Lung microvascular endothelial cell (primary cell): ENCODE measurements at places on chromosomes 2 and 18. TPM values are rescaled to one million over a fixed set of nuclear protein-coding genes. Genes with fewer than 3 reads are reported as not detected.
A peak's percentile ranks its signal among the peaks of the same experiment; 100 is the strongest.

- DNase-seq = peak; percentile 22
Measured at GRCh38 chr2:112155331-112156151, 17.4 kb downstream of the FBLN7 start.

DNA sequence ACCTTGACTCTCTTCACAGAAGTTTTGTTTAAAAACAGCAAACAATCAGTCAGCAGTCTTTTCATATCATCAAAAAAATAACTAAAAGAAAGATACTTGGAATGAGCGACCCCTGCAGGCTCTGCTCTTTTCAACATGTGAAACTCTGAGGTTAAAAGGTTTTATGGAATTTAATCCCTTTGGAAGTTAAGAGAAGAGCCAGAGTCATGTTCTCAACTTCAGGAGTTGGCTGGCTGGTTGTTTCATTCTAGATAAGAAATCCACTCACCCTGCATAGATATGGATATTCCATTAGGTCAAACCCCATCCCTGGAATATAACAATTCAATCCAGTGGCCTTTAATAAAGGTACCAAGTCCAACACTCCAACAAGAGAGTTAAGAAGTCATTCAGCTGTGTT, 115.6 kb upstream of the RMDN2 start:
- peak; percentile 69 for DNase-seq

TXNL1 gene
- 9.2 and 9.9 TPM in 2 replicates for total RNA-seq

DNA sequence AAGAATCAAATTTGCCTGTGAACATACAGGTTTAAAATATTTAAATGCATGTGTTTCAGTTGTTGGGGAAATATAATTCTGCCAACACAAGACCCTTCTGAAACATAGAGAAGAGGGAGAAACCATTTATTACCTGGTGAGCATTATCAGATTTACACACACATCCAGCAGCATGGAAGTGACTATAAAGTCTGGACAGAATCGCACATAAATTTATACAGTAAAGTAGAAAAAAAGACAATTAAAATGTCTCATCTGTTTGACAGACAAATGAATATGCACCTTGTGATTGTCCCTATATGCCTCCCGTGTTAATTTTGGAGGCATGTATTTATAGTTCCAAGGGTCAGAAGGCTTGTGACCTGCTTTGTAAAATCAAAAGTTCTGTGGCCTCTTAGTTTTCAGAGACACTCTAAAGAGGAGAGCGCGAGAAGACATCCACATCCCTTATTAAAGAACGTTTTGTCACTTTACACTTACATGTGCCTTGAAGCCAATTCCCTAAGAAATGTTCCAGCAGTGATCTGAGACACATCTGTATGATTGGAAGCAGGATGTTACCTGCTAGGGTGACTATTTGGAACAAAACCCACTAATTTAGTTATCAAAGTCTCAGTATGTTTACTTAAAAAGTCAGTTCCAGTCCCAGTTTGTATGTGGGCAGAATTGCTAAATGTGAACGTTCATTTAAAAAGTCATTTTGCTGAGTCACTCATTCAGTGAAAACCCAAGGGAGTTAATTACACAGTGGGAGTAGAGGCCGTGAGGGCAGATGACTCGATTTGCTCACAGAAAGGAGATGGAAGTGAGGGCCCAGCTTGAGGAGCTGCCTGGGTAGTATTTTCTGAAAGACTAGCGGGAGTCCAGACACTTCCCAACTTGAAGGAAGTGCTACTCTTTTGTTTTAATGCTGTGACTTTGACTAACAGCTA, 527.6 kb upstream of the MEX3C start:
- no peak for DNase-seq

- DNase-seq = no peak
Measured at GRCh38 chr18:58158008-58158407, 114.0 kb downstream of the NEDD4L start.

CCDC138 gene
- total RNA-seq = 4.4 and 5.0 TPM in 2 replicates

PLGLB1 gene
- total RNA-seq = 0.22 and 1.4 TPM in 2 replicates

DNA sequence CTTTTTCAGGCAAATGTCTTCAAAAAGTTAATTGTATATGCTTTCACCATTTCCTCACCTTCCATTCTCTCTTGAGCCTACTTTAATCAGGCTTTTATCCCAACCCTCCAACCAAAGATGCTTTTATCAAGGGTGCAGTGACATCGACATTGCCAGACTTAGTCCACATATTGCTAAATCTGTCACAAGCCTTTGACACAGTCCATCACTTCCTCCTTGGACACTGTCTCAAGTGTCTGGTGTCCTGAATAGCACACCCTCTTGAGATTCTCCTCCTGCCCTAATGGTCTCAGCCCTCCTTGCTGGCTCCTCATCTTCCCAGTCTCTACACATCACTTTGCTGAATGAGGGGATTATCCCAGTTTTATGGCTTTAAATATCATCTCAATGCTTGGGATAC, 147.5 kb upstream of the SLC39A10 start:
- no peak for DNase-seq

G6PC2 gene
- total RNA-seq = not detected in 2 replicates

- DNase-seq = no peak
Measured at GRCh38 chr2:189465076-189465475, 23.8 kb downstream of the WDR75 start.

DNA sequence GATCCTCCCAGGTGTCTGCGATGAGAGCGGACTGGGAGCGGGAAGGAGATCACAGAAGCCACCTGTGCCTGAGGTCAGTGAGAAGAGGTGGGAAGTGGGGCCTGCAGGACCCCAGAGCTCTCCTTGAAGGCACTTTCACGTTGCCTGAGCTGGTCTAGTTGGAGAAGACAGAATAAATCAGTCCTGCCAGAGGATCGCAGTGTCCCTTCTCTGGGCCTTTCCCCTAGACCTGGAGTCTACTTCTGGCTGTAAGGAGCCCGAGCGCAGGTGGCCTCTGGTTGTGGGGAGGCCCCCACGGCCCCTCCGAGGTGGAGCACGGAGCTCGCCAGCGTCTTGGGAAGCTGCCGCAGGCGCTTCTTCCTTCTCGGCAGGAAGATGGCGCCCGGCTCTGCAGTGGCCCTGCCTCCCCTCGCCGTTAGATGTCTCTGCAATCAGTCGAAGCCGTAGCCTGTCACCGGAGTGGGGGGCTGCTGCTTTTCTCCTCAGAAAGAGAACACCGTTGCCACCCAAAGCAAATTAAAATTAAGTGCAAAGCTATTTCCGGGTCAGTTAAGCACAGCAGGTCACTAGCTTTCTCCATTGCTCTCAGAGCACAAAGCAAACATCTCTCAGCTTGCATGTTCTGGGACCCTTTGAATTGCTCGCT, 212.0 kb upstream of the MYT1L start:
- no peak for DNase-seq

GRCh38 chr18:607930-608329, 11.1 kb downstream of the CLUL1 start:
- no peak for DNase-seq

- no peak for DNase-seq
Measured at GRCh38 chr18:78390348-78390951, 589.2 kb upstream of the SALL3 start.

GRCh38 chr2:174332217-174332963, 2.4 kb upstream of the SP9 start:
- DNase-seq = no peak

DNA sequence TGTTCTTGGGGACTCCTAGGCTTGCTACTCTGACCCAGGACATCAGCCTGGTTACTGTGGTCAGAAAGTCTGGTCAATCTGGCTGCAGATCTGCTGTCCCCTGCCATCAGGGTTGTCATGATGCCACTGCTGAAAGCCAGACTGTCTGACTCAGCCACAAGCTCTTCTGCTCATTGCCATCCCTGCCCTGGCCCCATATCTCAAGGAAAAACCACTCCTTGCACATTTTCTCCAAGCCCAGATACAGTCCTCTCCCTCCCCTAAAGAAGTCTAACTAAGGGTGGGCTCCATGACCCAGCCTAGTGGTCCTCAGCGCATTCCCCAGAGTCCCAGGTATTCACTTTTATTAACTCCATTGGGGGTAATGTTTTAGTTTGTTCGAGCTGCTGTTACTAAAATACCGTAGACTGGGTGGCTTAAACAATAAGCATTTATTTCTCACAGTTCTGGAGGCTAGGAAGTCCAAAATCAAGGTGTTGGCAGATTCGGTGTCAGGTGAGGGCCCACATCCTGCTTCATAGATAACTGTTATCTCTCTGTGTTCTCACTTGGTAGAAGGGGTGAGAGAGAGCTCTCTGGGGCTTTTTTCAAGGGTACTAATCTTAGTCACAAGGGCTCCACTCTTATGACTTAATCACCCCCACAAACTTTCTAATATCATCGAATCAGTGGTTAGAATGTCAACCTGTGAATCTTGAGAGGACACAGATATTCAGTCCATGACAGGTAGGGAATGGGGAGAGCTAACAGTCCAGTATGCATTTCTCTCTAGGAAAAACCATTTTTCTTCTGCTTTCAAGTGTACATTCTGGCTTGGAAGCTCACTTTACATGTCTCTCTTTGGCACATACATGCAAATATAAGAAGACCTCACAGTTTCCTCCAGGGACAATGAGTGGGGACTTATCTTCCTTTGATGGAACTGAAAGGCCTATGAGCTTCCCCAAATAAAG, 94.8 kb upstream of the CXCR4 start:
- DNase-seq = no peak
